ENCODE measurements at places on chromosomes 12 and 14.
A peak's percentile ranks its signal among the peaks of the same experiment; 100 is the strongest.

DNA sequence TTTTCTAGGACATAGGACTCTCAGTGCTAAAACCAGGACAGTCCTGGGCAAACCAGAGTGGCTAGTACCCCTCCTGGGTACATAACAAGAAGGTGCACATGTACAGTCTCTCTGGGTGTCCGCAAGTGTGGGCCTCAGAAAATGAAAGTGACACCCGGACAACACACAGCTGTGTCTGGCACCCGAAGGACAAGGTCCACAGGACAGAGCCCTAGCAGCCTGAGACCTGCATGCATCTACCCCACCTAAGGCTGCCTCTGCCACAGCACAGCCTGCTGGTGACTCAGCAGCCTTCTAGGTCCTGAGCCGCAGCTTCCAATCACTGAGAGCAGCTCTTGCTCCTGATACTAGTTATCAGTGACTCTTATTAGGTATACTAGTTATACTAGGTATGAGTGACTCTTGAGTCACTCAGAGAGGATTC is 784.1 kb upstream of the TBX3 start:
- no peak for DNase-seq

- DNase-seq: no peak
Measured at GRCh38 chr12:132642846-132643835, 24.6 kb downstream of the P2RX2 start.

DNA sequence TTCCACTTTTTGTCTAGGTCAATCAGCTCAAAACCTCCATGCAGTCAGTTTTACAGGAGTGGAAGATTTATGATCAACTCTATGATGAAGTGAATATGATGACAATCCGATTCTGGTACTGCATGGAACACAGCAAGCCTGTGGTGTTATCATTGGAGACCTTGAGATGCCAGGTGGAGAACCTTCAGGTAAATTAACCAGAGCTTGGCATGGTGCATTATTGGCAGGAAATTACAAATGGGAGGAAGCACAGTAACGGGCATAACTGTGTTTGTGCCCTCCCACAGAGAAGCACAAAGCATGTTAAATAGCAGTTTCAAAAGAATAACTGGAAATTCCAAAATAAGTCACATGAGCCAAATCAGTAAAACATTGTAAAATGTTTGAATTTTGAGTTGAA is 135.6 kb downstream of the ESR2 start:
- no peak for DNase-seq

- DNase-seq: no peak
Measured at GRCh38 chr12:85673921-85674420, 162.2 kb downstream of the RASSF9 start.

GRCh38 chr12:1812650-1813302 is 7.6 kb upstream of the LRTM2 start:
- no peak for DNase-seq

DNA sequence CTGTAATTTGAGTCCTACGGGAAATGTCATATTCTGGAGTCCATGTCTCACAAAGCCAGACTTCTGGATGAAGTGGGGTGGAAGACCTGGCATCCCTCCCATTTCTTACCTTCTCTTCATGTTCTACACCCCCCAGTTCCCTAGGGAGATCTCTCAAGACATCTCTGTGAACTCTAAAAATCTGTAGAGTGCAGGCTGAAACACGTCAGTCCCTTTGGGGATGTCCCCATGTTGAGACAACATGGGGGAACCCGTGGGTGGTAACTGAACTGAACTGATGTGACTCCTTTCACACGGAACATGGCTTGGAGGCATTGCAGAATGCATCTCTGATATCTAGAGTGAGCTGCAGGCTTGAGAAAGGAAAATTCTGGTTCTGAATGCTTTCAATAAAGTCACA is 15.2 kb downstream of the SERPINA12 start:
- no peak for DNase-seq

- no peak for DNase-seq
Measured at GRCh38 chr12:76064904-76065303, 19.6 kb downstream of the NAP1L1 start.

GRCh38 chr12:71144682-71145081 is 13.1 kb downstream of the TSPAN8 start:
- no peak for DNase-seq

DNA sequence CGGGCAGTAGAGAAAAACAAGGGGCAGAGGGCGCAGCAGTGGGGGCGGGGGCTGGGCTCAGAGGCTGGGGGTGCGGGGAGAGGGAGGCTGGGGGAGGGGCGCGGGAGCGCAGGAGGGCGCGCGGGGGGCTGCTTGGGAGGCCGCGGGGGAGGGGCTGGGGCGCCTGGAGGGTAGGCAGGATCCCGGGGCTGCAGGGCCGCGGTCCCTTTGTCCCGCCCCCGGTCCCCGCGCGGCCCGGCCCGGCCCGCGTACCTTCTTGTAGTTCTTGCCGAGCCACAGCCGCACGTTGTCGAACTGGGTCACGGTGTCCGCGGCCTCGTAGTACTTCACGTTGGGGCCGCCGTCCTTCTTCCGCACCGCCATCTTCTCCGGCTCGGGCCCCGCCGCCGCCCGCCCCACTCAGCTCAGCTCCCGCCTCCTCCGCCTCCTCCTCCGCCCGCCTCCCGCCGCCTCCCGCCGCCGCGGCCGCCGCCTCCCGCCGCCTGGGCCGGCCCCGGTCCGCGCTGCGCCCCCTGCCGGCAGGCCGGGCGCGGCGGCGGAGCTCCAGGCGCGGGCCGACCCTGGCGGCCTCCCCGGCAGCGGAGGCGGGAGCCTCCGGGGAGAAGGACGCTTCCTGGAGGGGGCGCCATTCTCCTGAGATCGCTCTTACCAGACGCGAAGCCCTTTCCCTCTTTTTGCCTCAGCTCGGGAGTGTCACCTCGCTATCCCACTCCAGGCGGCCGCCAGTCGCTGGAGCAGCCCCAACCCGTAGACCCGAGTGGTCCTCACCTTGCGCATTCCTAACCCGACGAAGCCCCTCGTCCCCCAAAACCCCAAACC is at the start of gene SMARCC2:
Gene SMARCC2 (minus strand): TSS at position 385 of the 819 bp plus-strand sequence. CDS start 22 bp downstream, at position 363.
- DNase-seq: peak; percentile 18

DNA sequence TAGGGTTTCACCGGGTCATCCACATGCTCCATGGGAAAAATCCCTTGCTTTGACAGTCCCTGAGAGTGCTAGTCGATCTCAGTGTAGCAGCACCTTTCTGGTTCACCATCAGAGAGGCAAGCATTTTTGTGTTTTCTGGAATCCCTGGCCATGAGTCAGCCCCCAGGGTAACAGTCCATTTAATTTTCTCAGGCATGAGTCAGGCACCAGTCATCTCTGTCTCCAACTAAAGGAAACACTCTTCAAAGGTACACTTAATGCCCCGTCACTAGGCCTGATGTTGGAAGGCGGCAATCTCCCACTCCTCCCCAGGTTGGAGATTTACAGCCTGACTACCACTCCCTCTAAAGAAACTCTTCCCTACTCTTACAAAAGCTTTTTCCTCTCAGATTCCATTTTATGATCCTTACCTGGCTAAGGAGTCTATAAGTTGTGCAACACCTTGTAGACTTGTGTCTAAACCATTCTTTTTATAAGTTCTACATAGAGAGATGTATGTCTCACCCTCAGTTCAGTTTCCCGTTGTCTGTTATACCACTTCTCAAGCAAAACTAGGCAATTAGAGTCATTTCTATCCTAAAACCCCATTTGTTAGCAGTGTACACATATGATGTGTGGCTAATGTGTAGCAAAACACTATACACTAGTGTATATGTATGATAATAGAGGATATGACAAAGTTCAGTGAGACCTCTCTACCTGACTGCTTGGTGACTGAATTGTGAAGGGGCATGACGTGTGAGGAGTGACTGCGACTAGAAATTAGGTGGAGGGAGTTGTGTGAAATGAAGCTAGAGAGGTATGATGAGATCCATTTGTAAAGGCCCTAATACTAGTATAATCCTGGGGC is 24.6 kb downstream of the TMEM19 start:
- no peak for DNase-seq

DNA sequence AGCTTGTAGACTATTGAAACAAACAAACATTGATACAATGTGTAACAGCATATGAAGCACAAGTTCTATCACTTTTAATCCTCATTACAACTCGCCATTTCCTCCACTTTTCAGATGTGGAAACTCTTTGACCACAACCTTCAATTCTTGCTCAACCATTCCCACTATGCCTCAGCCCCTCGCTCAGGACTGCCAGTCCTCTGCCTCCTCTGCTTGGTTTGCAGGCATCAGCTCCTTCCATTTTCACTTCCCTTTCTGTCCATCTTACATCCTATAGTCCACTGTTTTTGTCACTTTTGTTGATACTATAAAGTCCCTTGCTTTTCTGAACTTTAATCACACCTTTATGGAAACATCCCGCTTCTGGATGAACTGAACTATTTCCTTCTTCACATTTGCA is 28.2 kb upstream of the CD27 start:
- no peak for DNase-seq

DNA sequence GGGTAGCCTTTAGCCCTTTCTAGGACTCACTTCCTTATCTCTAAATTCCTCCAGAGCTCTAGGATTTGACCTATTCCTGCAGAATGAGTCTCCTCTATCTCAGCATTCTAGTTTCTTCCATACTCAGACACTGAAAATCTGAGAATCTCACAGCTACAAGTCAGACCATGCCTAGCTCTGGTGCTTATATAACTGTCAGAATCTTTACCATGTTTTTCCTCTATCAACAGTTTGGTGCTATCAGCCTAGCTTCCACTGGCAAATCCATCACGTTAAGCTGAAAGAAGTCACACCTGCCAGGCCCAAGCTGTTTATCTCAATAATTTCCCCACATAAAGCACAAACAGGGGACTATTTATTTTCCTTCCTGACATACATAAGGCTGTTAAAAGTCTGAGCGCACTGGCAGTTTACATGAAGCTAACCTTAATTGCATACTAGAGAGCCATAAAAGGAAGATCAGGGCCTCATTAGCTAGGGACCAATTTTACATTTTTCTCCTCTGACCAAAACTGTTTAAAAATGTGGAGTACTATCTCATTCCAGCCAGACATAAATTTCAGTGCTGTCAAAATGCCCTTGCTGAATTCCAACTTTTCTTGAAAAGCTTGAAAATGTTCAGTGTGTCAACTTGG is 270.5 kb downstream of the C12orf75 start:
- DNase-seq: no peak

DNA sequence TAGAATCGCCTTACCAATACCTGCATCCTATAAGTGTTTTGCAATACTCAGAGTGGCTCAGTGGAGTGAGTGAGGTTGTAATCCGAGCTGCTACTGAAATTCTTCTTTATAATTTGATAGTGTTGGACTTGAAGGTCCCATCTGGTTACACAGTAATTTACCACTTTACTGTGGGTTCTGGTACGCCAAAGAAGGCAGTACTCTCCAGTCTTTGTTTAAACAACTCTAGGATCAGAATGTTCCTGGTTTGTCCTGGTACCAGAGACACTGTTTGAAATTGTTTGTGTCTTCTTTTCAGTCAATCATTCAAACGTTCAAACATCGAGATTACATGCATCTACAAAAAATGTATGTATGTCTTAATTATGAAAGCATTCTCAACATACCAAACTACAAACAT is 51.3 kb upstream of the AMN1 start:
- DNase-seq: no peak

GRCh38 chr12:75856235-75856634 is 175.3 kb downstream of the PHLDA1 start:
- no peak for DNase-seq

GRCh38 chr12:21527451-21528180 is 1.5 kb downstream of the SPX start:
- DNase-seq: peak; percentile 7

DNA sequence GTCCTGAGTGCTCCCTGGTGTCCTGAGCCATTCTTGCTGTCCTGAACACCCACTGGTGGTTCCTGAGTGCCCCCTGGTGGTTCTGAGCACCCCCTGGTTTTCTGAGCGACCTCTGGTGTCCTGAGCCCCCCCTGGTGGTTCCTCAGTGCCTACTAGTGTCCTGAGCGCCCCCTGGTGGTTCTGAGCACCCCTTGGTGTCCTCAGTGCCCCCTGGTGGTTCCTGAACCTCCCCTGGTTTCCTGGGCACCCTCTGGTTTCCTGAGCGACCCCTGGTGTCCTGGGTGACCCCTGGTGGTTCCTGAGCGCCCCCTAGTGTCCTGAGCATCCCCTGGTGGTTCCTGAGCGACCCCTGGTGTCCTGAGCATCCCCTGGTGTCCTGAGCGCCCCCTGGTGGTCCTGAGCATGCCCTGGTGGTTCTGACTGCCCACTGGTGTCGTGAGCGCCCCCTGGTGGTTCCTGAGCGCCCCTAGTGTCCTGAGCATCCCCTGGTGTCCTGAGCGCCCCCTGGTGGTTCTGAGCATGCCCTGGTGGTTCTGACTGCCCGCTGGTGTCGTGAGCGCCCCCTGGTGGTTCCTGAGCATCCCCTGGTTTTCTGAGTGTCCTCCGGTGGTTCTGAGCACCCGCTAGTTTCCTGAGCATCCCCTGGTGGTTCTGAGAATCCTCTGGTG is 473.1 kb downstream of the TMEM121 start:
- DNase-seq: no peak

DNA sequence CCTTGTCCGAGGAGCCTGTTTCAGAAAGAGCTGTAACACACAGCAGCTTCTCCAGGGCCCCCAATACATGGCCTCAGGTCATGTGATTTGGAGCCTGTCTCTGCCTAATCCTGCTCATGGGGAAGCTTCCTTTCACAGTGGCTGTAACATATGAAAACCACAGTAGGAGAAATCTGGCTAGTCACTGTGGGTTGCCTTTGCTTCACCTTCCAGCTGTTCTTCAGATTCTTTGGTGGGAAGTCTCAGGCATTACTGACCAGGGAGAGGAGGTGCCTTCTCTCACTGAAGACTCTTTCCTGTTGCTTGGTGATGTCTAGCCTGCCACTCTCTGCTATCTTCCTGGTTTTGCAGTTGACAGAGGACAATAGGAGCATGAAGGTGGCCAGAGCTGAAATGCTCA is 350.6 kb downstream of the DPF3 start:
- DNase-seq: no peak

DNA sequence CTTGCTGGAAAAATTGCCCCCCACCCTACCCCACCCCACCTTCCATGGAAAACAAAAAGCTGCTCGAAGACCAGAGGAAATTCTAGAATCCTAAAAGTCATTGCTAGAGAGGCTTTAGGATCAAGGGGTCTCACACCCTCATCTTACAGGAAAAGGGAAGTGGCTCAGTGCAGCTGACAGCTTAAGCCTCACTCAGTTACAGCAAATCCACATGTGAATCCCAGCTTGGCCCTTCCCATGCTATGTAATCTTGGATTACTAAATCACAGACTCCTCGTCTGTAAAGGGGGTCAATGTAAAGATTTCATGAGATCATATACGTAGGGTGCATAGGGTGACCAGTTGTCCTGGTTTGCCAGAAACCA is 25.9 kb downstream of the CMKLR1 start:
- DNase-seq: no peak

DNA sequence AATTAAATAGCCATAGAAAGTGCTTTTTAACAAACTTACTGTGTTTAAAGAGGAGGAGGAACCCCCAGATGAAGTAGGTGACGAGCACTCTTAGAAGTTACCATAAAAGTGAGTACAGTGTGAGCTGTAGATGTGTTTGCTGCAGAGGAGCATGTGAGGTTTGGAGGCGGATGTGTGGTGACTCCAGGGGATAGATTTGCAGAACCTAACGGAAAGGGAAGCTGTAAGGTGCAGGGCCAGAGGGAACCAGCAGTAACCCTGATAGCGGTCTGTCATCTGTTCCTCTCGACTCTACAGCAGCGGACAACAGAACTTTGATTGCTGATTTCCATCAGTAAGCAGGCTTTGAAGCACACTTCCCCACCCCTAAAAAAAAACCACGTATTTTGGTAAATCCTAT is 5.2 kb downstream of the CALM1 start:
- no peak for DNase-seq
